ENCODE measurements at places on chromosomes 12 and 14.

GRCh38 chr14:44846232-44846824 lies 115.4 kb downstream of the KLHL28 start:
- DNase-seq: peak; percentile 26

DNA sequence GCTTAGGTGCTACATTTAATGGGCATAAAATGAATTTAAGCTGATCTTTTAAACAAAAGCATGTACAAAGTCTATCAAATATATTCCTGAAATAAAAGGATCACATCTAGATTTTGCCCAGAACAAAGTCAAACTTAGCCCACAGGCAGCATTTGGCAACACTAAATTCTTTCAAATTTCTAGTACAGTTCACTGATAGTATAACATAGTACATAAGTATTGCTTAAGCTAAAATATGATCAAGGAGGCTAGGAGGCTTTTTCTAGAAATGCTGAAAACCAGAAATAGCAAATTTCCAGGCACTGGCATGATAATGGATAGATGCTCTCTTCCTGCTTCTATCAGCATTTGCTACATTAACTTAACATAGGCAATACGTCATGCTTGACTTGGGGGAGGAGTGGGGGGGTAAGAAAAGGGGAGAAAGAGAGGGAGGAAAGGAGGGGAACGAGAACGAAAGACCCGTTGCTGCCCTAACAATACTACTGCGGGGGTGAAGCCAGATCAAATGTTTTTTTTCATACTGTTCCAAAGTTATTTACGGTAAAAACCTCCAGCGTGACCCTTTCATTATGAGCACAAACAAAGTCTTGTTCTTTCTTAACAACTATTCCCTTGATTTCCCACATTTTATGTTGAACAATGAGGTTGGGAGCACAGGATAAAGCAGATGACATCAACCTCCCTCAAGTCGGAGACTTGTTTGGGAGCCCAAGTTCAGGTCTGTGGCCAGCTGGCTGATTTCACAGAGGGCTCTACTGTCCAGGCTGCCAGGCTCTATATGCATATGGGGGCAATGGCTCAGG lies 10.6 kb downstream of the TMED10 start:
- DNase-seq: no peak

DNA sequence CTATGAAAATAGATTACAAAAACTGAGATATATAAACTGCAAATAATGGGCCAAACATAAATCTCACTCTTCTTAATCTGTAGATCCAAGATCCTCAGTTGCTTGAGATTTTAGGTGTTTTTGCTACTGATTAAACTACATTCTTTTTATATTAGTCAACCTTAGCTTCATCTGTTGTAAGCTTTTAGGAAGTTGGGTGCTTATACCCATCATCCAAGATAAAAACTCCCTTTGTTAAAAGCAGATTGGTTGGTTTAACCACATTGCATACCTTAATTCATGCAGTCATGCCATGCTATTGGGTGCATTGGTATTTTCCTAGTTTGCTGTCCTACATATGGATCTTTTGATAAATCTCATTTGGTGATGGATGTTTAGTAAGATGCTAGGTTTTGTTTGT lies 46.2 kb upstream of the DIP2B start:
- no peak for DNase-seq

GRCh38 chr12:50515587-50515986 lies 10.8 kb downstream of the DIP2B start:
- no peak for DNase-seq

GRCh38 chr12:123954647-123955350 lies 17.8 kb downstream of the CCDC92 start:
- no peak for DNase-seq

DNA sequence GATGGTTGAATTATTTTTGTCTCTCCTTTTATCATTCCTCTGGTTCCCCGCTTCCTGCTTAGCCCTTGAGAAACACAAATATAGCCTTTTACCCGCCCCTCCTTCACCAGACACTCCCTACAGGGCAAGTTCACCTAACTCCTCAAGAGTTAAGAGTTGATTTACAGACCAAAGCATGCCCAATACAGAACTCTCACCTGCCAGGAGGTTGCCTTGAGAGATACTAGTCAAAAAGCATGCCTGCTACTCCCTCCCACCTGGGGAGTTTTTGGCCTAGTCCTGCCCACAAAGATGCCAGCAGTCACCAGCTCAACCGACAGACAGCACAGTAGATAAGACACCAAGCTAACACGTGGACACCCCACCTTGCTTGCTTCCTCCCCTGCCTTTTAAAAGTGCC lies 11.2 kb downstream of the LGMN start:
- no peak for DNase-seq

- DNase-seq: no peak
Observed at GRCh38 chr12:85280984-85281630, 1.1 kb downstream of the ALX1 start.

GRCh38 chr12:8914716-8915526 lies 612 bp downstream of the PHC1 start:
- peak; percentile 57 for DNase-seq

- DNase-seq: no peak
Observed at GRCh38 chr12:124608450-124608870, 41.0 kb upstream of the NCOR2 start.

- DNase-seq: no peak
Observed at GRCh38 chr14:74584951-74585350, 27.1 kb downstream of the LTBP2 start.
